ENCODE measurements at places on chromosomes 1 and 21.

DNA sequence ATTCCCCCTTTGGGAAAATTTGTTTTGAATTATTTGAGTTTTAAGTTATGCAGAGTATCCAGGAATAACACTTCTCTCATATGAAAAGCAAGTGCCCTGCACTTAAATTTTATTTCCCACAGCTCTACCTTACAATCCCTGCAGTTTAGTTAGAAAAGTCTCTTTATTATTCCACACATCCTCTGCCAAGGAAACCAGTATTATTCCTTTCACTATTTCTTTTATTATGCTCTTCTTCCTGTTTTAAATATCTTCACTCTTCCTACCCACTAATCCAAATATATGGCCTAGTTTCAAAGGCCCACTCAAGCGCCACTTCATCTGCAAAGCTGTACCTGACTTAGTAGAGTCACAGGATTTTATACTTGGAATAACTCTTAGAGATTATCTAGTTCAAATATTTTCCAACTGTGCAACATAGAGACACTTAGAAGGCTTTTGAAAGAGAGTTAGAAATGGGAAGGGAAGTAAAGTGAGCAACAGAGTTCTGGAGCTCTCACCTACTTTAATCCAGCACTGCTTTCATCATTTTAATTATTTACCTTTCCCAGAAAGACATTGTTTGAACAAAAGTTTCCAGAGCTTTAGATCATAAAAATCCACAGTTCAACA lies 97.2 kb upstream of the LYPLAL1 start:
- no peak for DNase-seq

DNA sequence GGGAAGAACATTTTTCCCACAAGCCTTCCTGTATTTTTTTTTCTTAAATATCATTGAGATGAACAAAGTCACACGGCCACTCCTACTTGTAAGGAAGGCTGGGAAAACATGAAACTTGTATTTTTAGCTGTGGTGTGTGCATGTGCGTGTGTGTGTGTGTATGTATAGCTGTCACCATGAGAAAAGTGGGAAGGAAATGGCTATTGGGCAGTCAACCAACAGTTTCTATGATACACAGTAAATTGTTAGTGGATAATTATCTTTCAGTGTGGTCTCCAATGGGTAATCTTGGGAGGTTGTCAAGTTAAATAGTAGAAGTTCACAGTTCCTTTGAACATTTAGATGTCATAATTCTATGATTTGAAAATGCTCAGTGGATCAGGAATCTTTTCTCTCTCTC lies 132.7 kb upstream of the USP24 start:
- DNase-seq, result no peak

DNA sequence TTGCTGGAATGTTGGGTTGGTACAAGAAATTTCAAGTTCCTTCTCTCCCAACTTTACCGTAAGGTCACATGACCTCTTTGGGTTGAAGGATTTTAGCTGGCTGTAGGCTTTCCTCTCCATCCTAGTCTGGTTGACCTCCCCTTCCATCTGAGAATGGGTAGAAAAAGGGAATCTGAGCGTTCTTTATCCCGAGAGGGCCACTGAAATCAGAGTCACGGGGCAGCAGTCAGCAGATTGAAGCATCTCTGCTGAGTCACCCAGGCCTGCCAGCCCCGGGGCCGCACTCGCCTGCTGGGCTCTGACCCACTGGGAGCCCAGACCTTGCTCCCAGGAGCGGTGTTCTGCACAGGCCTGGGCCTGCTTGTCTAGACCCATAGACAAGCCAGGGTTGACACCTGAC lies 31.0 kb downstream of the TMCC2 start:
- DNase-seq, result no peak

DNA sequence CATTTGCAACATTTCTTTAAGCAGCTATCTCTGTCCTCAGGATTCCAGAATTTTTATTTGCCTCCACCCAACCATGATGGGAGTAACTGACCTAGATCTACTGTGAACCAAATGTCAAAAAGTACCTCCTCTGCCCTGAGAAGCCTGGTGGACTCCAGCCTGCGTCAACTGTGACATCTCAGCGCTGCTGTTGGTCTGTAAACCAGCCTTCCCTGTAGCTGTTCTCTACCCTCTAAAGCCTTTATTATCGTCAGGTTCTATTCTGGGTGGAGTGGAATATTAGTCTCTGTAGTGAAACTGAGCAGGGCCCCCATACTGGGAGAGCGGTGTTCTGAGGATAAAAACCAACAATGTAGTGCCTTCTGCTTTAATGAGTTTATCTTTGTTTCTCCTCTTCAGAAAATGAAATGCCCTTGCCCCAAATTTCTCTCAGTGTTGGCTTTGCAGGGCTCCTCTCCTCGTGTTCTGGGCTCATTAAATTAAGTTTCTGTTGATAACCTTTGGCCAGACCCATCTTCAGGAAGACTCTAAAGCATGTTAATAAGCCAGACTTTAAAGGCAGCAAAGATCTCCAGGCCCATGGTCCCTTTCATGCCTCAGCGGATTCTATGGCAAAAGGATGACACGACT lies 223.1 kb upstream of the PLXNA2 start:
- DNase-seq, result no peak

DNA sequence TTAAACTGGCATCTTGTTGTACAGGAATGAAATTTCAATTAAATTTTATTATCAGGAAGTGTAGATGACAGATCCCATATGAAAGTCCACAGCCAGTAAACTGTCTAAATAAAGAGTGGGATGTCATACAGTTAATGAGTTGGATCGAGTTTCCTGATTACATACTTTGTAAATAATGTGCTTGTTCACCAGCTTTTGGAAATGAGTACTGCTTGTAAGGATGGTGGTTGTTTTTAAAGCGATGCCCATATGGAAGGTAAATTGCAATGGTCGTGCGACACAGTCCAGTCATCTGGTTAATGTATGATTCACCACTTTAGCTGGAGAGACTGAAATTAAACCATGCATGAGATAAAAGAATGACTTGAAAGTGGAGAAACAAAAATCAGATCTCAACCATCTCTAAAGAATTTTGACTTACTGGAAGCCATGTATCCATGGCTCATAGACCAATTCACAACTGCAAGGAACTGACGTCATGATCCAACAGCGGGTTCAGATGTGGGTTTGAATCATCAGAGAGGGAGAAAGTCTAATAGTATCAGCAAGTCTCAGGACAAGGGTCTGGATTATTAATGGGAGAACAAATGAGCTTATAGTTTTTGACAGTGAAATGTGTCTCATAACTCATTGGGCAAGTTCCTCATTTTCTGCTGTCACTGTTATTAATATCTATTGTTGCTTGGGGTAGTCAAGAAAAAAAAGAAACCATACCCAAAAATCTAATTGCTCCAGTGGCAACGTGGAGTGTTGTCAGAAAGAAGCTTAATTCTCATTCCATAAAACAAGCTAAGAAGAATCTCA lies 49.0 kb downstream of the MAP10 start:
- peak; percentile 73 for DNase-seq

DNA sequence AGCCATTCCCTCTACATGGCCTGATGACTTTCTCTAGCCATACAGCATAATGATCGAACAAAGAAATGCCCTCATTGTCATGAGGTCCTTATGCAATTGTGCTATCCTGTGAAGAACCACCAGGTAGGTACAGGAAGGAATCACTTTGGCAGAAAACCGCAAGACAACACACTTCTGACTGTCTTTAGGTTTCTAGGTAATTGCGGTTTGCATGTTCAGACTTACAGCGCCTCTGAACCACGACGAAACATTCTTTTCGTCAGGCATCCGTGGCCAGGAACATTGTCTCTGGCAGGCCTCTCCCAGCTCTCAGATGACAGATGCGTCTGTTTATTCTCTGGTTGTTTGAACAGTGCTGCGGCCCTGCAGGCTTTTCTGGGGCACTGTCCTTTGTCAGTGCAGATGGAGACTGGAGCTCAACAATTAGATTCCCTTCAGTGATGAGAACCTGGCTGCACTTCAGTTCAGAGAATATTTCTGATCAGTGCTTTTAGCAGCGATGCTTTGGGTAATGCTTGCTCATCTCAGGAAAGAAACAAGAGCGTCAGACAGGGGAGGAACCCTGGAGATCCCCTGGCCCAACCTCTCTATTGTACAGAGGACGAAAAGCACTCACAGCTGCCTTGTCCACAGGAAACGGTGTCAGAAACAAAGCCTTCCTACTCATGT lies 63.4 kb downstream of the B3GALT5 start:
- no peak for DNase-seq

DNA sequence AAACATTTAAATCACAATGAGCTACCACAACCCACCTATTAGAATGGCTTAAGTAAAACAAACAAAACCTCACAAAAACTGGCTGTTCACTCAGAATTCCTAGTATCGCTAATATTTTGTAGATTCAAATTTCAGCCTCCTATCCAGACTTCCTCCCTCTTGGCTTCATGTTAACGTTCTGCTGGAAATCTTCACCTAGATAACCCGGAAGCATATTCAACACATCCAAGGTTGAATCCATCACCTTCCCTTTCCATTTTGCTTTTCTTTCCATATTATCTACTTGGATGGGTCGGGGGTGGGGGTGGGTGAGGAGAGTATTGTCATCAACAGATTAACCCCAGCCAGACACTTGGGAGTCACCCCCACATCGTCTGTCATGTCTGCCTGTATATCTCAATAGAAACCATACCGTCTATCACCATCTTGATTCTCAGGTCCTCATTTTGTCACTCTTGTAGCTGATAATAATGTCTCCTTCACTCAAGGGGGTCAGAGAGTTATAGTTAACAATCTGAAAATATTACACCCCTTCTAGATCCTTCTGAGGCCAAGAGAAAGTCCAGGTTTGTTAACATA lies 1.7 kb upstream of the DPH5 start:
- no peak for DNase-seq

- DNase-seq, result no peak
Measured at GRCh38 chr21:34235514-34235913, 128.3 kb upstream of the KCNE2 start.

GRCh38 chr1:2074944-2075740 lies 24.9 kb downstream of the PRKCZ start:
- DNase-seq, result no peak

DNA sequence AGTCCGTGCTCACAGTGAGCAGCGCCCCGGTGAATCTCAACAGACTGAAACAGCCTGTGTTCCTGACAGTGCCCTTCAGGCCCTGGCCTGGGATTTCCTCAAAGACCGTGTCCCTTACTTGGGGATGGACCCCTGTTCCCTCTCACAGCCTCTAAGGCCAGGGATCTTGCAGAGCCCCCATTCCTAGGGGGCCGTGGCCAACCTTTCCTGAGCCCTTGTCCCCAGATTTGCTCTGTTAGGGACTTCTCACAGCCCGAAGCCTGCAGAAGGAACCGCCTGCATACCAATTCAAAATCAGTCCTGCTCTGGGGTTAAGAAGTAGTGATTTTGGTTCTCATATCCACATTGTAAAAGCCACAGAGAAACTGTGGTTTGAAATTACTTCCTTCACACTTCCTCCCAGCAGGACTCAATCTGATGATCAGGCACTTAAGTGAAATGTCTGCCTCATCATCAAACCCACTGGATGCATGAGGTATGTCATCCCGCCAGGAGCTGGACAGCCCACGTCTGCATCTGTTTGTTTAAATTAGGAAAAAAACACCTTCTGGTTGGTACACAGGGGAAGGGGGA lies 14.9 kb downstream of the ABCA4 start:
- no peak for DNase-seq

GRCh38 chr1:24190983-24191461 lies 3.9 kb upstream of the IFNLR1 start:
- DNase-seq, result no peak

Measured in MG63 (cell line).